ENCODE measurements at places on chromosomes 6 and 20. TPM values are rescaled to one million over a fixed set of nuclear protein-coding genes. Genes with fewer than 3 reads are reported as not detected.

IFT52 gene
- total RNA-seq, result 34.5 TPM

NNAT gene
- not detected for total RNA-seq

SAMD5 gene
- not detected for total RNA-seq

POPDC3 gene
- total RNA-seq, result not detected

MOXD1 gene
- total RNA-seq, result not detected
